Activated T-cell treated with anti-CD3 and anti-CD28 coated beads for 4 hours (primary cell): ENCODE measurements at places on chromosomes 2 and 18.

GRCh38 chr18:5424903-5425664, 118.7 kb downstream of the EPB41L3 start:
- no peak for DNase-seq

DNA sequence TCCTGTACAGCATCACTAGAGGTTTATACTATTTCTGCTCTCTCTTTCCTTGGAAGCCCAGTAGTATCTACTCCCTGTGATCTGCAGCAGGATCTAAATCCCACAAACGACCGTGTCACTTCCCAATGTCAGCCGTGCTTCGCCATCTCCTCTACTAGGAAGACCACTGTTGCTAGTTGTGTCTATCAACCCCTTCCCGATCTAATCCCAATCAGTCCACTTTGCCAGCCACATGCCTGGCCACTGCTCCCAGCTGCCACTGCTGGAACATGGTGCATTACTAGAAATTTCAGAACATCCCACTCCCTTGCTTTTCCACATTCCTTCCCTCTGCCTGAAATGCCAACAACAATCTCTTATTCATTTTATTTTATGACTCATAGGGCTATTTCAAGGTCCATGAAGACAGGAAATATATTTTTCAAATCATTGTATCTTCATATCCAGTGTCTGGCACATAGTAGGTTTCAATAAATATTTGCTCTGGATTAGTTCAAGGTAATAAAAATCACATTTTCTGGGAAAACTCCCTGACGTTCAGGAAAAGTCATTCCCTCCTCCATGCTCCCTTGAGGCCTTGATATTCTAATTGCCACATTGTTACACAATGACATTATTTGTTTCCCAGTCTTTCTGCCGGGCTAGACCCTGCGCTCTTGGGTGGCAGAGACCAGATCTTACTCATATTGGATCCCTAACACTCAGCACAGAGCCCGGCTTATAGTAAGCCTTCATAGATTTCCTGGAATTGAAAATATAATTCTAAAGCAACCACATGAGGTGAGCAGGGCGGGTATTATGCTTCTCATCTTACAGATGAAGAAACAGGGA, 2.1 kb upstream of the TRIB2 start:
- no peak for DNase-seq

- DNase-seq: no peak
Measured at GRCh38 chr18:54094474-54094873, 130.0 kb downstream of the MBD2 start.

GRCh38 chr18:6614952-6615351, 114.6 kb upstream of the ARHGAP28 start:
- no peak for DNase-seq

DNA sequence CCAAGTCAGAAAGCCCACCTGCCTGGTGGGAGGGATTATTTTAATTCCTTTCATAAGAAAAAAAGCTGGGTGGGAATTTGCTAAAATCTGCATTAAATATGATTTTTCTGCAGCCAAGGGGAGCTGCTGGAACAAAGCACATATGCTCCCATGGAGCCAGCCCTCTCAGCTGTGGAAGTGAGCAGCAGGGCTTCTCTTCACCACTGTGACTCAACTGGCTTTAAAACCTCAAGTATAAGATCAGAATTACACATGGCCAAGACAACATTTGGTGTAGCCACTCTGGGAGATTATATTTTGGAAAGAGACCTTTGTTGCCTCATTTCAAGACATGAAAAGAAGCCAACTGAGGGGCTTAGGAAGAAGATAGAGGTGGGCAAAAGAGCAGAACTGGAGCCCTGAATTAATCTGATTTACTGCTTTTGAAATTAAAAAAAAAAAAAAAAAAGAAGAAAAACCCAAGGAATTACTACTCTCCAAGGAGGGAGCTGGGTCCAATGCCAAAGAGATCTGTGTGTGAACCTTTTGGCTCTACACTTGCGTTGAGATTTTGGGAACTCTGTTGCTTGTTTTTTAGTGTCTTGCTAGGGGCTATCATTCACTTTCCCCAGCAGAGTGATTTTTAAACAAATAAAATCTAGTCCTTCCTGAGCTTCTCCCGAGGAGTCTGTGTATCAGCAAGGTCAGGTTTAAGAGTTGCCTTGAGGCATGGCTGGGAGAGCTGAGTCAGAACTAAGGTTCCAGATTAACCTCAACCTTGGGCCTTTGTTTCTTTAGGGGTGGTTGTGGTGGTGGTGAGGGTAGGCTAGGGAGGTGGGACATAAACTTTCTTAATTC, 6.0 kb downstream of the LHCGR start:
- no peak for DNase-seq
